Aortic smooth muscle cell (primary cell): ENCODE measurements at places on chromosomes 3 and 15. TPM values are rescaled to one million over a fixed set of nuclear protein-coding genes. Genes with fewer than 3 reads are reported as not detected.

Gene ST8SIA2
- not detected in 2 replicates for total RNA-seq

Gene LTK
- total RNA-seq = 0.12 and 0.13 TPM in 2 replicates

Gene SSUH2
- total RNA-seq = not detected in 2 replicates

Gene KNG1
- not detected in 2 replicates for total RNA-seq

Gene OR5K2
- total RNA-seq = not detected in 2 replicates

Gene HEXA
- total RNA-seq = 56.1 and 81.2 TPM in 2 replicates

Gene RARRES1
- total RNA-seq = 29.4 and 40.8 TPM in 2 replicates

Gene GOLGA6A
- not detected in 2 replicates for total RNA-seq

Gene FAM98B
- total RNA-seq = 6.2 and 10.1 TPM in 2 replicates

Gene ANKUB1
- not detected in 2 replicates for total RNA-seq

Gene ARGFX
- not detected in 2 replicates for total RNA-seq

Gene NRG4
- total RNA-seq = not detected in 2 replicates

Gene FEZF2
- total RNA-seq = not detected in 2 replicates

Gene ILDR1
- not detected in 2 replicates for total RNA-seq

Gene GOLIM4
- 203 and 243 TPM in 2 replicates for total RNA-seq

Gene EFCAB12
- total RNA-seq = not detected in 2 replicates
